DMS 273 treated with DMSO at 0.1 percent for 48 hours (cell line): ENCODE measurements at places on chromosomes 5 and 9.

DNA sequence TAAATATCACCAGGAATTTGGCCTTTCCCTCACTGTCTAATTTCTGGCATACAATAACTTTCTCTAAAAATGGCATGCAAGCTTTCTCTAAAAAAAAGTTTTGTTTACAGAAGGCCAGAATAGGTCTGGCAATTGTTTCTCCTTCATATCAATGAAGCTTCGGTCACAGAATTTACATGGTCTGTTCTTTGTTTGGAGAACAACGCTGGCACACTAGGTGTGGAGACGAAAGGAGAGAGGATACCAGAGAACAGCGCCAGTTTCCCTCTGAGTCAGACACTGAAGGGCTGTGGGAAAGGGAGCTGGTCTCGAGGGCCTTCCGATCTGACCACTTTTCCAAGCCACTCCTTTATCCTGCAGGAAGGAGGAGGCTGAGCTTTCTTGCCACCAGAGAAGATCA, 60.1 kb upstream of the ITGA1 start:
- no peak for DNase-seq

DNA sequence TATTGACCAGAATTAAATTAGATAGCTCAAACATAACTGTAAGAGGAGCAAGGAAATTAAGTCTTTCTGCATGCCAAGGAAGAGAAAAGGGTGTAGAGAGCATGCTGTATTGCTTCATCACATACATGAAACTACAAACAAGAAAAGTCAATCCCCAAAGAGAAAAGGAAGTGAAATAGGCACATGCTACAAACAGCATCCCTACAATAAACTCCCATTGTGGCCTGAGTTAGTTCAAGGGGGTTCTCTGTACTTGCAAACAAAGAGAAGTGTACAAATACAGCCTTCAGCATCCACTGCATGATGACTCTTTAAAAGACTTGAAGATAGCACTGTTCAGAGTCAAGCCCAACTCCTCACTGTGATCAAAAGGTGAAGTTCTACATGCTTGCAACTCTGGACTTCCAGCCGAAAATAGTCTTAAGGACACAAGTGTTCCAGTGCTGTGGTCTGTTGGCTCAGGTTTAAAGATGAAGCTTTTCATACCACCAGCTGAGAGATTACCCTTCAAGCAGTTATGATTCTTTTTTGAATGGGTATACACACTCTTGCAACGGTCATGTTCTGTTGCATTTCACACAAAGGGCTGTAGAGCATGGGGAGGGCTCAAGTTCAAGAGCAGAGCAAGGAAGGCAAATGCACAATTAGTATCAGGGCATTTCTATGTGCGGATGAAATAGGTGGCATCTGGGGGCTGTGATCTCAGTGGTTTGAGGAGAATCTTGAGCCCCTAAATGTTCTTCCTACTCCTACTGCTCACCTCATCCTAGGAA, 534.5 kb downstream of the EBF1 start:
- DNase-seq = no peak

DNA sequence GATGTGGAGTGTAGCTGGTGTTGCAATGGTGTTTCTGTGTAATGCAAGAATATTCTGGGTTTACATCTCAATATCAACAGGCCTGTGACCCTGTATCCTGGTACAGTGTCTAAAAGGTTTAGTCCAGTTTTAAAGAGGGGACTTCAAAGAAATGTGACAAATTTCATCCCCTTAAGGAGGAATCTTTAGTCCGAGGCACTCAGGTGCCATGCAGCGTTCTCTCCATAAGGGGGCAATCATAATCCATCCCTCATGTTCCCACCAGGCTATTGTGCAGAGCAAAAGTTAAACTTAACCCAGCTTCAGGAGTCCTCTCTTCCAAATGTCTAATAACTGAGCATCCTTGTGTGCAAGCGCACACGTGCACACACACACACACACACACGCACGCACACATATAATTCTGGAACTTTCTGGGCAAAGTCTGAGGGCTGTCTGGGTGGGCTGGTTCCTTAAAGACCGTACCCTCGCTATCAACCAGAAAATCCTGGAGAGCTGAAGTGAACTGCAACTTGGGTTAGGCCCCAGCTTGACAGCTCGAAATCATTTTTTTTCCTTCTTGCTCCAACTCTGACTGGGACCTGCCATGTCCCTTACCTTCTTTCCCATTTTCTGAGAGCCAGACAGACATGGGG, 46.0 kb downstream of the CRB2 start:
- peak; percentile 6 for DNase-seq

DNA sequence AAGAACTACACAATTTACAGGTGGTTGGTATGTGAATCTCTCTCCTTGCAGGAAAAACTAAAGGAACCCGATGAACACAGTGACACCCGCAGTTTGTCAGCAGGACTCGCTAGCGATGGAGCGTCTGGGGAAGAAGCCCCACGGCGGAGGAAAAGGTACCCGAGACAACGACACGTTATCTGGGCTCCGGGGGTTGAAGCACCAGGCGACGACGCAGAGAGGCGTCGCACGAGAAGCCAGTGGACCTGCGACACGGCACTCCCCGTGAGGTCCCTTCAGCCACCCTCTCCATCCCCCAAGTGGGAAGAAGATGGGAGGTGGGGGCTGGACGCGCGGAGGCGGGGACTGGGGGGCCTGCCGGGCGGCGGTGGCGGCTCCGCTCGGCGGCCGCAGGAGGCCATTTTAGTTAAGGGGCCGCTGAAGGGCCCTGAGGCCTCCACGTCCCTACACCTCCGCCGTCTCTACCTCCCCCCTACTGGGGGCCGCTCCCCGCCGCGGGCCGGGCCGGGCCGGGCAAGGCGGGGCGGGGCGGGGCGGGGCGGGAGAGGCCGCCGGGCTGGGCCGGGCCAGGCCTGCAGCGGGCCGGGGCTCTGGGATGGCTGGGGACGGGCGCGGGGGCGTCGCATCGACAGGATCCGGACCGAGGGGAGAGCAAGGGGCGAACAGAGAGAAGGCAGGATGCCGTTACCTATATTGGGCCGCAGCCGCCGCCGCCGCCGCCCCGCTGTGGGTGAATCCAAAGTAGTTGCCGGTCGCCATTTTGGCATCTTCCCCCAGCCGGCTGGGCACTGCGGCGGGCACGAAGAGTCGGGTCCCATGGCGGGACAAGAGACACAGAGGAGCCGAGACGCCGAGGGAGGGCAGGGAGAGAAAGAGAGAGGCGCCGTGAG, 754 bp downstream of the ZFR start:
- DNase-seq = no peak

- DNase-seq = no peak
Observed at GRCh38 chr9:35254237-35254636, 92.4 kb downstream of the UNC13B start.

DNA sequence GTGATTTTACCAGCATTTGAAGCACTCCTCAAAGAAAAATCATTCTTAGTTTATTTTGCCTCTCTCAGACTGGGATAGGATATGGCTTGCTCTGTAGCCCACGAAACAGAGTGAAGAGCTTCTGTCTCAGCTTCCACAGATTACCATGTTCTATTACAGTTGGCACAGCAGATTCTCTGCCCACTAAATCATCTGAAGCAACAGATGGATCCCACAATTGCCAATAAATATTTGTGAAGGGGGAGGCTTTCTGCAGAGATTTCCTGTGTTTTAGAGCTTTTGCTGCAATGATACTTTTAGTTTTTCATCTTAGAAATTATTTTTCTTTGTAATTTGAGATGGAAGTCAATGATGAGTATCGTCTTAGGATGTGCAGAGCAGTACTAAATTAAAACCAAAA, 12.3 kb upstream of the MAP3K1 start:
- no peak for DNase-seq
